ENCODE measurements at places on chromosomes 16 and 17.
A peak's percentile ranks its signal among the peaks of the same experiment; 100 is the strongest.

- DNase-seq = peak; percentile 61
Observed at GRCh38 chr16:69930117-69930776, 20.9 kb upstream of the CLEC18A start.

GRCh38 chr17:54899201-54899600 is 1.5 kb upstream of the TOM1L1 start:
- no peak for DNase-seq

DNA sequence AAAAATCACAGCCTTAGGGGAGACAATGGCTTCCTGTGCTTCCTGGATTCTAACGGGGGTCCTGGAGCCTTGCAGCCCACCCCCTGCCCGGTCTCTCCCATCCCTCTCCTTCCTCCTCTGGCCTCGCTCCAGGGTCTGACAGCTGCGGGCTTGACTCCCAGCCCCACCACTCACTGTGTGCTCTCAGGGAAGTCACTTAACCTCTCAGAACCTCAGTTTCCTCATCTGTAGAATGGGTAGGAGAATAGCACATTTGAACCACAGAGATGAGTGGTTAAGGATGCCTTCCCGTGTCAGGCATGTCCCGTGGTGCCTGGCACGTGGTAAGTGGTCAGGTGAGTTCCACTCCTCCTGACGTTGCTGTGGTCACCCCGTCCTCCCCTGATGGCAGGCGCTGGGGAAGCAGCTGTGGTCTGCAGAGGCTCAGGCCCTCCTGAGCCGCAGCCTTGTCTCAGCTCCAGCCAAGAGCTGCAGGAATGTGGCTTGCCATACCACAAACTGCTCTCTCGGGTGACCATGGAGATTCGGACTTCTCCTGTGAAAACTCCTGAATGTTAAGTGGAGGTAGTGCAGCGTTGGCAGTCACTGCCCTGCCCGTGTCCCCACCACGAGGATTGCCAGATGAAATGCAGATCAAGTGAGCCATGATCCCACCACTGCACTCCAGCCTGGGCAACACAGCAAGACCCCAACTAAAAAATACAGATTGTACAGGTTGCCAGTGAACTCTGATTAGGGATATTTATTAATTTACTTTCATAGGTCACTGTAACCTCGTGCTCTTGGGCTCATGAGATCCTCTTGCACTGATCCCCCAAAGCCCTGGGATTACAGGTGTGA is 85.7 kb downstream of the NT5M start:
- DNase-seq = no peak

DNA sequence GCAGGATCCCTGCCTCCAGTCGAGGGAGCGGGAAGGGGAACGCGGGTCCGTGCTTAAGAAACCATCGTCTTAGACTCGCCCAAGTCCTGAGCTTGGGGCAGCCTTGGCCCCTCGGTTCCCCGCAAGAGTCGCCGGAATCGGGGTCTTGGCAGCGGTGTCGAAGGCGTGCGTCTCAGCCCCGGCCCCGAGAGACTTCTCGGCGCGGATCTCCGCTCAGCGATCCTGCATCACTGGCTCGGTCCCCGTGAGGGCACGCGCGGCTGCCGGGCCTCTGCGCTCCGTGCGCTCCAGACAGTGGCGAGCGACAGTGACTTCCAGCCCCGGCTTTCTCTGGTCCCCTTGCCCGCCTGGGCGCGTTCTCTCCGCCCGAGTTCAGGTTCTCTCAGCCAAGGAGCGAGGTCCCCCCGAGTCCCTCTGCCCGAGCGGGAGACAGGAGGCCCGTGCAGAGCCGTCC is 380 bp downstream of the HS3ST3A1 start:
- DNase-seq = peak; percentile 60

DNA sequence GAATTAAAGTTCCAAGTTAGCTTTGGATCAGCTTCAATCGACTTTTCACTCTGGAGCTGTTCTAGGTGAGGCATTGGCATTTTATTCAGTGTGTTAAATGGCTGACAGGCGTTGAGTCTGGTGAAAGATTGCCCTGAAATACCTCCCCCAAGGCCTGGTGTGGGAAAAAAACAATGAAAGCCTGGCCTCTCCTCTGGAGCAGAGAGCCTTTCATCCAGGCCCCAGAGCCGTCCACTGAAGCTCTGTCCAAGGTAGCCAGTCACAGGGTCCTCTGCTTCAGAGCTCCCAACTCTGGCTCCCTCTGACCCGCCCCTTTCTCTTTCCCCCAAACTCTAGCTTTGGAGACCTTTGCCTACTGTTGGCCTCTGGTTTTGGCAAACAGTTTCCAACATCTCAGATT is 123.6 kb upstream of the CRHR1 start:
- DNase-seq = no peak

DNA sequence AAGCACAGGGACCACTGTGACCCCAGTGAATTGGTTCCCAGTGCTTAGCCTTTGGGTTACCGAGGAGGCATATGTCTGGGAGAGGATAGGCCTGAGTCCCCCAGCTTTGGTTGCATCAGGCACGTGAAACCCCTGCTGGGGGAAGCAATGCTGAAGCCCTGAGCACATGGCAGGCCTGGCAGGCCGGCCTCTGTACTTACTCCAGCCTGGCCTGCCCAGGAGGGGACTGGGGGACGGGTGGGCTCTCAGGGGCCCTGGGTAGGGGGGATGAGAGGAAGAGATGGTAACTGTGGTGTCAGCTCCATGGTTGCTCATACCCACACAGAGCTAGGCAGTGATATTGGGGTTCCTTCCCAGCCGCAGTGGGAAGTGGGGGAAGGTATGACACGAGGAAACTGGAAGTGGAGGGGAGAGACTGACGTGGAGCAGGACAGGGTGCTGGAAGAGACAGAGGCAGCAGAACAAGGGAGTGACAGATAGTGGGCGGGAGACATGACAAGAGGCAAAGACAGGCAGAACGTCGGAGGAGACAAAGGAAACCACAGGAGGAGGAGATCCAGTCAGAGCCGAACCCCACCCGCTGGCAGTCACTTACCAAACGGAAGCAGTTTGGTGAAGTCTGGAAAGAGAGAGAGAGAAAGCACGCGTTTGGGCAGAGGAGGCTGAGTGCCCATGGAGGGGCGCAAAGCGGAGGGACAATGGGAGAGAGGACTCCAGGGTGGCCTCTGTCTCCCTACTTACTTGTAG is 9.1 kb downstream of the TMEM208 start:
- no peak for DNase-seq

DNA sequence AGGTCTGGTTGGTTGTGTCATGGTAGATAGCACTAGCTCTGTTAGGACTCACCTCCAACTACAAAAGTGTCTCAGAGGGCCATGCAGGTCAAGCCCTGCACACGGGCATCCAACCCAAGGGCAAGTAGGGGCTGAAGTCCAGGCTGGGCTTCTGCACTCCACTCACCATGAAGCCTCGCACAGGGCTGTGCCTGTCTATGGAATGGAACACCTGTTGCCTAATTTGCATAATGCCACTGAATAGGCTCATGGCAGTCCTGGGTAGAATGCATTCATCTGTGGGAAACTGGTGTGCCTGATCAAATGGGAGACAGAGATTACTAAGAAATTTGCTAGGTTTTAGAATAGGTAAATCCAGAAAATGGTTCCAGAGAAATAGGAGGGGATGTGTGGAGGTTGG is 8.0 kb upstream of the AKAP1 start:
- DNase-seq = no peak
